Stimulated activated CD4-positive, alpha-beta T cell treated with anti-CD3 and anti-CD28 coated beads, Interleukin-4, amount 100 ng/mL, for 48 hours (primary cell): ENCODE measurements at places on chromosomes 16 and 17.

- DNase-seq = no peak
Measured at GRCh38 chr16:75379339-75379738, 54.0 kb downstream of the CFDP1 start.

DNA sequence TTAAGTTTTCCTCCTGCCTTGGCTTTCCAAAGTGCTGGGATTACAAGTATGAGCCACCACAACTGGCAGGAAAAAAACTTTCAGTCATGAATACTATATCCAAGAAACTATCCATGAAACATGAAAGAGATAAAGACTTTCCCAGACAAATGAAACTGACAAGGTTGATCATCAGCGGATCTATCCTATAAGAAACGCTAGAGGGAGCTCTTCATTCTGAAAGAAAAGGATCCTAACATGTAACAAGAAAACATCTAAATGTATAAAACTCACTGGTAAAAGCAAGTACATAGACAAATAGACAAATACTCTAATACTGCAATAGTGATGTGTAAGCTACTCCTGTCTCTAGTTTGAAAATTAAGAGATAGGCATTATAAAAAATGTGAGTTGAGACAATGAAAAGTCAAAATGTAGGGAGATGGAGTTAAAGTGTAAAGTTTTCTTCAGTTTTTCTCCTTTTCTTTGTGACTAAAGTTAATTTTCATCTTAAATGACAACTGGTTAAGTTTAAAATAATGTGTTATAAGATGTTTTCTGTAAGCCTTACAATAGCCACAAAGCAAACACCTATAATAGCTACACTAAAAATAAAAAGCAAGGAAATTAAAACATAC is 79.6 kb upstream of the TEKT1 start:
- DNase-seq = no peak

DNA sequence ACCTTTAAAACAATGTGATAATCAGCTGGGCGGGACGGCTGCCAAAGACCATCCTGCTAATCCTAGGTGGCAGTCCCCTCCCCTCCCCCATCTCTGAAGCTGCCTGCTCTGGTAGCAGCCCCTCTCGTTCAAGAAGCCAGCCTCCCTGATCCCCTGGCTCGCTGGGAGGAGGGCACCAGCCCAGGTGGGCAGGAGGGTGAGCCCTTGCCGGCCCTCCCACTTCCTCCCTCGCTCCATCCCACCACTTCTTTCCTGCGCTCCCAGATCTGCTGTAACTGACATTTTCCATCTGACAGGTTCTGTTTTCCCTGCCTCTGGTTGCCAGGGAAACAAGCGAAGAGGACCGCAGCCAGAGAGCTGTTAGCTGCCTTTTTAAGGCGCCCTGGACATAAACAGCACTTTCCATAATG is 155.7 kb upstream of the TNRC6C start:
- DNase-seq = no peak

GRCh38 chr17:17054636-17055035 is 12.4 kb downstream of the MPRIP start:
- DNase-seq = no peak

GRCh38 chr17:13541032-13541480 is 60.7 kb downstream of the HS3ST3A1 start:
- DNase-seq = no peak

DNA sequence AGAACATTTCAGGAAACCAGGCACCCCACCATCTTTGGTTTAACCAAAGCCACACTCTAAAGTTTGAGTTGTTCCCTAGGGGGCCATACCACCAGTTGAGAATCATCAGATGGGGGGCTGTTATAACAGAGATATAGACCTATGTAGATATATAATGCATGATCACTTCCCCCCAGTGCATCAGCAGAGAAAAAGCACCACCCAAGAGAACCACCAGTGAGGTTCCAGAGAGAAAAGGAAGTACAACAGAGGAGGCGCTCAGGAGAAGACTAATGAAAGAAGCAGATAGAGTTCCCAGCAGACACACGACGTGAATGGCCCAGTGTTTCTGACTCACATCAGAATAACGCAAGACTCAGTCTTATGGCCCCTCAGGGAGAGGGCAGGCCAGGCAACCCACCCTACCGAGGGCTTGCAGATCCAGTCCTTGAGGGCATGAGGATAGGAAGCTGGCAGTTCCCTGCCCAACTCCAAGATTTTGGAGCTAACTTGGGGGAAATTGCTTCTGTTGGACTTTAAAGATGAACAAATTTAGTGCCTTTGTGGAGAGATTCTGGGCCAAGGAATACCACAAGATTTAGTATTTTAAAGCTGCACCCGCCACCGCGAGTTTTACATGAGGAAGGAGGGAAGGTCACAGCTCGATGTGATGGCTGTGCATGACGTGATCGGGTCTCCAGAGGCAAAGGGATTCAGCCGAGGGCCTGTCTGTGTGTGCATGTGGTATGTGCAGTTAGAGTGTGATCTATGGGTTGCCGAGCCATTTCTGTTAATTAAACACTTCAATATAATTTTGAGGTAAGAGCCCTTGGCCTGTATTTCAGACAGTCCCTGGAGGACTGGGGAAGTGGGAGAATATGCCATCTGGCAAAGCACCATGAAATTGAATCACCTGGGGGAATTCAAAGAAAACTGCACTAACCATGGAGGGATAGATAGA is 53.1 kb downstream of the AIPL1 start:
- no peak for DNase-seq

DNA sequence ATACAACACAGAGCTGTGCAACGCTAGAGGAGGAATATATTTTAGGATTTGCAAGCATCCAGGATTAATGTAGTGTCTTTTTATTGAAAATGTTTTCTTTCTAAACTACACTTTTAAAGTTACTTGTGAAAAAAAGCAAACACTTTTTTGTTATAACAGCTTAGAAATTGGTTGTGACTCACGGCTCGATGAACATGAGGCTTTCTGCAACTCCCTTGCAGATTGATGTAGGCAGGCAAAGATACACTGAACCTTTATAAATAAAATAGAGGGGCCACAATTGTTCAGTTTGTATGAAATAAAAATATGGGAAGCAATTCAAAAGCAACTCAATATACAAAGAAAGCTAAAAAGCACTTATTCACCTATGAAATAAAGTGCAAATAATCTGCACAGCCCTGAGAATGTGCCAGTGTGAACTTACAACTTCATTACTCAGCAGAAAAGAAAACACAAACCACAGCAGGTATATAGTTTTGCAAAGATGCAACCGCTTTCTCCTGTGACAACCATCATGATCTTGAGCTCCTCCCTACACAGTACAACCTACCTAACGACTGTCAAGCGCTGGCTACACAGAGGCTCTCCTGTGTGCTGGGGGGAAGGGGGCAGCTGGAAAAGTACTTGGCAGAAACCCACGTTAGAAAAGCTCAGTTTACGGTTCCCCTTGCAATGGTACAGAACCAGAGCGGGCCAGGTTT is 948 bp downstream of the LUC7L start:
- DNase-seq = no peak

GRCh38 chr16:31458073-31458843 is 1.0 kb upstream of the ARMC5 start:
- no peak for DNase-seq

GRCh38 chr17:40453881-40454612 is 10.8 kb downstream of the IGFBP4 start:
- DNase-seq = no peak

DNA sequence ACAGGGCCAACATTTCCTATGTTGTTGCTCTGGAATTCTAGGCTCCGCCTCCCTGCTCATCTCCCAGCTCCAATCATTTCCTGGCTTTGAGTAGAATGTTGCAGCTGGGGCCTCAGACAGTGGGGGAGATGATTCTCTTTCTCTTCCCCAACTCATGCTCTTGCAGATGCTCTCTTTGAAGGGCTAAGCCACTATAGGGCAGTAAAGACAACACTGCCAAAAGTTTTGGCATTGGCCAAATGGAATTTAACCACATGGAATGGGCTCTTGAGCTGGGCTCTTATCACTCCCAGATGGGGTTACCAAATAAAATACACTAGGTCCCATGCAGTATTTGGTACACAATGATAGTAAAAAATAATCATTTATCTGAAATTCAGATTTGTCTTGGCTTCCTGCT is 19.6 kb upstream of the EFCAB13 start:
- no peak for DNase-seq

DNA sequence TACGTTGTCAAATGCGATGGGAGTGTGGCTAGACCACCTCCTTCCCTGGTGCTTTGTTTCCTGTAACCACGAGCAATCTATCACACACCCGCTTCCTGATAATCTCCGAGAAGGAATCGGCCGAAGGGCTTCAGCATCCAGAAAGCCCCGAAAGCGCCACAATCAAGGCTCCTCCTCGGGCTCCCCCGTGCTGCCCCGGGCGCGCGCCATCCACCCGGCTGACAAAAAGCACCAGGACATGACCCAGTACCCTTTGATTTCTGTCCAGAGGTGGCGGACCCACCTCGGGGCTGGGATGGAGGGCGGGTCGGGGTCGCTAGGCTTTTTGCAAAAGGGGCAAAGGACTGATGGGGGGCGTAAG is 743 bp upstream of the ARMC7 start:
- no peak for DNase-seq

DNA sequence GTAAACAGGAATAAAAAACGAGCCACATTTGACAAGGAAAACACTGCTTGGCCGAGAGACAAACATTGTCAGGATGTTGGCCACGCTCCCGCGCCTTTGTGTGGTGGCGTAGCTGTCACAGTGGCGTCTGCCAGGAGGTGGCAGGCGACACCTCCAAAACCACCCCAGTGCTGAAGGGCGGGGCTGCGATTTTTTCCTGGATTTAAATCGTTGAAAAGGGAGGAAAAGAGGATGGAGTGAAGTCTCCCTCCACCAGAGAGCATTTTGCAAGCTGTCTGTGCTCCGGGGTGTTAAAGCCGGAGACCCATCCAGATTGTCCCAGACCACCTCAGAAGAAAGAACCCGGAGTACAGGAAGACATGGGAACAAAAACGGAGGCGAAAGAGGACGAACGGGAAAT is 12.7 kb downstream of the MRM3 start:
- no peak for DNase-seq

DNA sequence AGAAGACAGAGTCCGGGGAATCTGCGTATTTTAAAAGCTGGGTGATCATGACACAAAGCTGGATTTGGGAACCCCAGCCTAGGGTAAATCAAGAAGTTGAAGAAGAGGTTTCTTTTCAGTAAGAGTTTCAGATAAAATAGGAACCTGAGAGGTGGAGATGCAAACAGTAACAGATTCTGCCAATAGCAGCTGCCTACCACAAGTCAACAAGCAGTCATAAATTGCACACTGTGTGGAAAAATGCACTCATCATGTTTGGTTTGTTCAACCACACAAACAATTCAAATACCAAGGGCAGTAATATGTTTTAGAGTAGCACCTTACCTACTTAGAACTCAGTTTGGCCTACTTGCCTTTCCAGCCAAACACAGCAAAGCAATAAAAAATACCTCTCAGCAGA is 14.0 kb downstream of the MYO1D start:
- no peak for DNase-seq

GRCh38 chr16:57062329-57062728 is 30.1 kb upstream of the CPNE2 start:
- DNase-seq = no peak

DNA sequence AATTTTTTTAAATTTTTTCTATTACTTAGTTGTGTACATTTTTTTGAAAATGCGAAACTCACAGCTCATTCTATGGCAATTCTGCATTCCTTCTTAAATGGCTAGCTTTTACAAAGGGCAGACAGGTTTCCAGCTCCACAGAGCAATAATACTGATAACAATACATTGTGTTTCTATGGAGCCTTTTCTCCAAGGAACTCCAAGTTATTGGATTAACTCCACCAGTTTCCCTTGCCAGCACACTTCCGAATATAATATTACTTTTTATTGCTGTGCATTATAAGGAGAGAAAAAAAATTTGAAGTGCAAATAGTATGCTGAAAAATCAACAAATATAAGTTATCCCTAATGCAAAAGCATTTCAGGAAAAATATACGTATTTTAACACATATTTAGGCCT is 127.5 kb upstream of the PSMD7 start:
- no peak for DNase-seq

GRCh38 chr17:11238705-11239104 is 2.3 kb upstream of the SHISA6 start:
- no peak for DNase-seq

GRCh38 chr16:12543700-12544476 is 259.8 kb downstream of the CPPED1 start:
- no peak for DNase-seq

GRCh38 chr17:81270279-81270678 is 24.8 kb downstream of the SLC38A10 start:
- no peak for DNase-seq

- no peak for DNase-seq
Measured at GRCh38 chr17:31297090-31297489, at the start of gene OMG. Gene OMG (minus strand): TSS chr17:31297239. CDS start chr17:31296331, 908 bp downstream.

GRCh38 chr16:88869673-88869980 is 3.2 kb upstream of the PABPN1L start:
- DNase-seq = no peak

GRCh38 chr17:8754890-8755289 is 3.5 kb downstream of the SPDYE4 start:
- no peak for DNase-seq

- no peak for DNase-seq
Measured at GRCh38 chr16:12602811-12603698, 200.6 kb downstream of the CPPED1 start.

GRCh38 chr16:85593494-85594221 is 19.5 kb upstream of the GSE1 start:
- no peak for DNase-seq

DNA sequence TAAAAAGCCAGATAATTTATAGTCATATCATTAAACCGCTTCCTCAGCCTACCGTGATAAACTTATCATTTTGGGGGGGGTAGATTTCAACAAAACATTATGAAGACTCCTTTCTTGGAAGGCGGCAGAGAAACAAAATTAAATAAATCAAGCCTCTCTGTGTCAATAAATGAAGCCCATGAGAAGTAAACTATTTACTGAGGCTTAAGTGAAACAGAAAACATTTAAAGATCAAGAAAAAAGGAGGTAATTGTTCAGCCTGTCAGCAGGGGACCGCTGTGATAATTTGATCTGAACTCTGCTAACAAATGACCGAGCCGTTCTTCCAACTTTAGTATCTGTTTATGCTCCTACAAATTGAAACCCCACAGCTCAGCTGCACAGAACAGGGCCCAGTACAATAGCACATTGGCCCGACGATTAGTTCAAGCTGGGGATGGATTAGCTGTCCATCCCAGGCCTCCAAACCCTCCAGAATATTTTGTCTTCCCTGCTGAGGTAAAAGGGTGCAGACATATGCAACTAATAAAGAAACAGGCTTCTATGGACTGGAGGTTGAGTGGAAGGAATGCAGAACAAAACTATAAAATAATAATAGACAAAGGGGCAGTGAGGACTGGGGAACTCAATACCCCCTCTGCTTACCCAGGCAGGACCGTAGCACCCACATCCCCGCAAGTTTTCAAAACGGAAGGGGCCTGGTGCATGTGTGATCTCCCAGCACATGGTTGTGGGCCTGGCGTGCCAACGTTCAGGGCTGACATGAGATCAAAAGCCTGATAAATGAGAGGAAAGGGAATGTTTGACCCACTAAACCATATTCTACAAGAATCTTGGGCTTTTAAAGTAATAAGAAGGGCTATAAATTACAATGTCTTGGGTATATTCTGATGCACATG is 298.1 kb upstream of the IRX5 start:
- DNase-seq = no peak
